Mesangial cell (primary cell): ENCODE measurements at places on chromosomes 4 and X. TPM values are rescaled to one million over a fixed set of nuclear protein-coding genes. Genes with fewer than 3 reads are reported as not detected.

Gene FOXR2
- not detected in 2 replicates for total RNA-seq

Gene PRR32
- total RNA-seq = not detected in 2 replicates

Gene TMPRSS11F
- total RNA-seq = not detected in 2 replicates

Gene F11
- not detected in 2 replicates for total RNA-seq

Gene GAGE1
- not detected in 2 replicates for total RNA-seq

Gene P2RY8
- not detected in 2 replicates for total RNA-seq

Gene LRP2BP
- under 0.01 and 0.16 TPM in 2 replicates for total RNA-seq

Gene PLXNA3
- total RNA-seq = 19.6 and 26.1 TPM in 2 replicates

Gene FAM114A1
- 101 and 125 TPM in 2 replicates for total RNA-seq

Gene PCDH11X
- not detected in 2 replicates for total RNA-seq

Gene MAGED4B
- 15.8 and 24.8 TPM in 2 replicates for total RNA-seq

Gene NEIL3
- total RNA-seq = 0.76 and 11.4 TPM in 2 replicates

Gene CXCL8
- total RNA-seq = 0.76 and 2.1 TPM in 2 replicates

Gene HSFX3
- not detected in 2 replicates for total RNA-seq

Gene UCP1
- not detected in 2 replicates for total RNA-seq

Gene SRPK3
- 1.9 TPM in 1 of 2 replicates, not detected in the other for total RNA-seq

Gene NAA11
- not detected in 2 replicates for total RNA-seq

Gene SOX3
- total RNA-seq = not detected in 2 replicates

Gene SPIN2B
- total RNA-seq = 2.8 and 9.1 TPM in 2 replicates

Gene STARD8
- total RNA-seq = 4.1 TPM in 2 replicates

Gene TMEM255A
- 0.16 and 0.89 TPM in 2 replicates for total RNA-seq

Gene TXK
- total RNA-seq = 0.13 and 0.81 TPM in 2 replicates

Gene NELFA
- total RNA-seq = 28.0 and 31.3 TPM in 2 replicates

Gene ELOVL6
- total RNA-seq = 16.0 and 21.3 TPM in 2 replicates

Gene DDIT4L
- 0.16 and 0.38 TPM in 2 replicates for total RNA-seq

Gene NAP1L3
- 0.33 and 1.5 TPM in 2 replicates for total RNA-seq

Gene TAF7L
- total RNA-seq = under 0.01 and 0.33 TPM in 2 replicates

Gene EVC2
- 5.1 and 5.6 TPM in 2 replicates for total RNA-seq

Gene DSPP
- total RNA-seq = not detected in 2 replicates

Gene ADH4
- total RNA-seq = not detected in 2 replicates

Gene ARSJ
- total RNA-seq = 34.9 and 40.2 TPM in 2 replicates

Gene SLC9A7
- 9.8 and 12.1 TPM in 2 replicates for total RNA-seq

Gene FAM236B
- not detected in 2 replicates for total RNA-seq
